ENCODE measurements at places on chromosomes 5 and 9.

DNA sequence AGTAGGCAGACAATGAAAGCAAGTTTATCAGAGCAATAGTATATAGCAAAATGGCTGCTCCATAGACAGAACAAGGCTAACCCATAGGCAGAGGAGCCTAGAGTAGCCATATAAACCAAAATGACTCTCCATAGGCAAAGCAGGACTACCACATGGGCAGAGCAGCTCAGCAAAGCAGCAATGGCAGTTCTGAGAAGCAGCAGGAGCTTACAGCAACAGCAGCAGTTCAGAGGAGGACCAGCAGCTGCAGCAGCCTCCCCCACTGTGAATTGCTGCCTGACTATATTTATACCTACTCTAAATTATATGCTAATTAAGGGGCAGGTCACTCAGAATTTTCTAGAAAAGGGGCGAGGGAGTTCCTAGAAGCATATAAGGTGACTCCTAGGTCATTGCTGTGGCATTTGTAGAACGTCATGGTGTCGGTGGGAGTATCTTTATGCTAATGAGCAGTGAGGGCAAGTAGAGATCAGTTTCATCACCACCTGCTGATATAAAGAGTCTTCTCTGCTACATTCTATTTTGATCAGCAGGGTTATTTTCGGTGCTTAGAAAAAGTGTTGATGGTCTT, 1115.5 kb downstream of the DTWD2 start:
- no peak for DNase-seq

DNA sequence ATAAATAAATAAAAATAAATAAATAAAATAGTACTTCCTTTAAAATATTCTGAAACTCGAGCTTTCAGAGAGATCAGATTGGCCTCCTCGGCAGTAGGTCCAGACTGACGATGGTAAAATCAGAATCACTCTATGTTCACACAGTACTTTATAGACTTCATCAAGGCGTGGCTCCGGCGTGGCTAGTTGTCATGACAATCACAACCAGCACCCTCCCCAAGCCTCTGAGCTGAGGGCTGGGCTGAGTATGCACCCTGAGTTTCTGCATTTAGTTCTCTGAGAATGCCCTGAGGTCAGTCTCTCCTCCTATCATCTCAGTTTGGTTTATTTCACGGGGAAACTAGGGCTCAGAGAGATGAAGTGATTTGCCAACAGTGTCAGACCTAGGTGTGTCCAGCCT, 43.3 kb upstream of the BARHL1 start:
- DNase-seq: no peak

GRCh38 chr5:168481330-168481788, 4.9 kb upstream of the RARS1 start:
- no peak for DNase-seq

DNA sequence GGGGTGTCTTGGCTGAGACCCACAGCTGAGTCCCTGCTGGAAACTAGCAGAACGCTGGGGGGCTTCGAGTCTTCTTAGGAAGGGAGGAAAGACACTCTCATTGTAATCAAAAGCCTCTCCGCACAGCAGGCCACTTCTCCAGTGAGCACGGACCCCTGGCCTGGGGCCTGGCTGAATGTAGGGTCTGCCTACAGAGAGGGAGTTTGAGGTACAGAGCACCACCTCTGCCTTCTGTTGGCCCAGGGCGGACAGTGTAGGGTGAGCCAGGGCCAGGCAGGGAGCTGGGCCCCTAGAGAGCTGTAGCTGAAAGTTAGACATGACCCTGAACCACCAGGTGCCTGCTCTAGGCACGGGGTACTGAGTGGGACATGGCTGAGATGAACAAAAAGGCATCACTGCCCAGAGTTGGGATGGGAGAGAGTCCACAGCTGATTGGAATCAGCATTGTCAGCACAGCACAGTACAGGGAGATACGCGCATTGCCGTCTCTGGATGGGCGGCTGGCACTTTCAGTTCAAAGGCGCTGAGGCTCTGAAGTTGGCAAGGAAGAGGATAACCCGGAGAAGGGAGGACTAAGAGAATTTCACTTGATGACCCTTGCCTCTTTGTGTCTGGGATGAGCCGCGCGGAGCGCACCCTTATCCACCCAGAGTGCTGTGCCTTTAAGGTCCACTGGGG, 363 bp upstream of the SLC25A48 start:
- no peak for DNase-seq

DNA sequence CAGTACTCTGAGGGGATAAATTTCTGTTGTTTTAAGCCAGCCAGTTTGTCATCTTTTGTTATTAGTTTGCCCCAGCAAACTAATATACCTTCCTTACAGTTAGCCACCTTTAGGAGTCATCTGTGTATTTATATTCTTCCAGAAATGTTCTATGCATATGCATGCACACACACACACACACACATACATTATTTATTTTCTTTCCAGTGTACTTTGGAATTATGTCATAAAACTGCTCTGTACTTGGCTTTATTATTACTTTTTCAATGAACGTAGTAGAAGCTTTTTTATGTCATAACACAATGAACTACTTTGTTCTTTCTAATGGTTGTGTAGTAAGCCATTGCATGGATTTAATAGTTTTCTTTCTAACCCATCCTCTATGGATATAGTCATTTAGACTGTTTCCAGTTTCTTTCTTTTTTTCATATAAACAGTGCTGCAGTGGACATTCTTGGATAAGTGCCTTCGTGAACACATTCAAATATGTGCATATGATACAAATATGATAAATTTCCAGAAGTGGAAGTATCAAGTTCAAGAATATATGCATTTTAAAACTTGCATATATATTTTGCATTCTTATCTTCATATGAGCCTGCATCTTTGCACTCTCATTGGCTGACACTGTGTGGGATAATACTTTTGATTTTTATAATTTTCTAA, 26.6 kb upstream of the DAB2 start:
- no peak for DNase-seq

DNA sequence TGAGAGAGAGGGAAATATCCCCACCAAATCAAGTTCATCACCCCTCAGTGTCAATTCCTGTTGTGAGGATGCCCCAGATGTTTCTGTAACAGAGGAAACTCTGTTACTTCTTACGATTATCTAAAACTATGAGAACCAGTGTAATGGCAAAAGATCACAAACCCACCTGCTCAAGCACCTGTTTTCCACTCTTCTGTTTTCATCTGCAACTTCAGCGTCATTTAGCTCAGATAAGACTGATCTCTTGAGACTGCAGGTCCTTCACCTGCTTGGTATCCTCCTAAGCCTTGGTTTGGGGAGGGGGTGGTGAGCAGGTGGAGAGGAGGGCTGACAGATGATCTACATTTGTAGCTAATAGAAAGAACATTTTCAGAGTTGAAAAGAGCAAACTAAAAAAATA, 229.3 kb downstream of the SLF1 start:
- no peak for DNase-seq

GRCh38 chr9:128702445-128702948, at the start of gene PKN3:
Gene PKN3 (plus strand): TSS chr9:128702503. CDS start chr9:128702916, 413 bp downstream.
- DNase-seq: peak; percentile 82

DNA sequence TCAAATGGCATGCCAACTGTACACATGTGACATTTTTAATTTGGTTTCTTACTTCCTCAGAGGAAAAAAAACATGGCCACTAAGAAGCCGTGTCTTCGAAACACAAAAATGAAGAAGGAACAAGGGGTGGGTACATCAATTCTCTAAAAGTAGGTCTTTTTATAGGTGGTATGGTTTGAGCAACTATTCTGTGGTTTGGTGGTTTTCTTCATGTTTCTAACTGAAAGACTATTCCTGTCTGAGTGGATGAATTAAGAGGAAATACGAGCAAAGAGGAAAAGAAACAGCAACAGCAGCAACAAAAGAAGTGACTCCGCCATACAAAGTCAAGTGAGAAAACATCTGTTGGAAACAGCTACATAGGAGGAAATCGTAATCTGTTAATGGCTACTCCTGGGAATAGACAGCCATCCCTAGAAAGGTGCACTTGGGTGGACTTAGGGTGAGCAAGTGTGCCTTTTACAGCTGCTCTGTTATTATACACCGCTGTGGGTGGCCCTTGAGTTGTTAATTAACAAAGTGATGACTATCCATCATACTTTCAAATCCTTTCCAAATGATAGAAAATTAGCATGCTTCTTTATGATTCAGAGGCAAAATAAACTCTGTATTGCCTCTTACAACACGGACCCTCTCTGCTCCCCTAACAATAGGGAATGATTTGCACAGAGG, 575.8 kb downstream of the TLE1 start:
- no peak for DNase-seq

DNA sequence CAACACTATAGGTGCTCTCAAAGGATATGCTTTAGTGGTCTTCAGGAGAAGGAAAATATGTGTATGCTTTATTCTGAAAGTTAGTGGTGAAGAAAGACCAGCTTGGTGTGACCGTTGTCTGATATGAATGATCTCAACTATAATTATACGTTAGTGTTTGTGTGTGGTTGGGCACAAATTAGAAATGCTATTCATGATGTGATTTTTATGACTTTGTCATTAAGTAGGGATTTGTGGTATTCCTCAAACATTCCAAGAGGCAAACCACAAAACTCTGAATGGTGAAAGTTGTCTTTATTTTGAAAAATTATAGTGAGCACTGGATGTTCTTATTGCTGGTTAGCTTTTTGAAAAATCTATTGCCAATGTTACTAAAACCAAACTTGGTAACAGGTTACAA, 6.2 kb upstream of the F2R start:
- DNase-seq: peak; percentile 85

- peak; percentile 34 for DNase-seq
Measured at GRCh38 chr5:80964491-80964890, 4.3 kb downstream of the RASGRF2 start.

All from EH (cell line).